ENCODE measurements at places on chromosomes 1 and 21.

DNA sequence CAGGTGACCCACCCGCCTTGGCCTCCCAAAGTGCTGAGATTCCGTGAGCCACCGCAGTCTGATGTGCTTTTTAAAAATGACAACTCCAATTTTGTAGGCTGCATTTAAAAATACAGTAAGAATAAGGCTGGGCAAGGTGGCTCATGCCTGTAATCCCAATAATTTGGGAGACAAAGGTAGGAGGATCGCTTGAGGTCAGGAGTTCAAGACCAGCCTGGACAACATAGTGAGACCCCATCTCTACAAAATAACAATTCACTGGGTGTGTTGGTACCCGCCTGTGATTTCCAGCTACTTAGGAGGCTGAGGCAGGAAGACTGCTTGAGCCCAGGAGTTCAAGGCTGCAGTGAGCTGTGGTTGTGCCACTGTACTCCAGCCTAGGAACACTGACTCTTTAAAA is 23.4 kb downstream of the SLC19A2 start:
- DNase-seq, result no peak

- no peak for DNase-seq
Measured at GRCh38 chr1:165683848-165684485, 14.4 kb downstream of the ALDH9A1 start.

GRCh38 chr1:174988539-174988938 is 11.2 kb upstream of the CACYBP start:
- DNase-seq, result no peak

DNA sequence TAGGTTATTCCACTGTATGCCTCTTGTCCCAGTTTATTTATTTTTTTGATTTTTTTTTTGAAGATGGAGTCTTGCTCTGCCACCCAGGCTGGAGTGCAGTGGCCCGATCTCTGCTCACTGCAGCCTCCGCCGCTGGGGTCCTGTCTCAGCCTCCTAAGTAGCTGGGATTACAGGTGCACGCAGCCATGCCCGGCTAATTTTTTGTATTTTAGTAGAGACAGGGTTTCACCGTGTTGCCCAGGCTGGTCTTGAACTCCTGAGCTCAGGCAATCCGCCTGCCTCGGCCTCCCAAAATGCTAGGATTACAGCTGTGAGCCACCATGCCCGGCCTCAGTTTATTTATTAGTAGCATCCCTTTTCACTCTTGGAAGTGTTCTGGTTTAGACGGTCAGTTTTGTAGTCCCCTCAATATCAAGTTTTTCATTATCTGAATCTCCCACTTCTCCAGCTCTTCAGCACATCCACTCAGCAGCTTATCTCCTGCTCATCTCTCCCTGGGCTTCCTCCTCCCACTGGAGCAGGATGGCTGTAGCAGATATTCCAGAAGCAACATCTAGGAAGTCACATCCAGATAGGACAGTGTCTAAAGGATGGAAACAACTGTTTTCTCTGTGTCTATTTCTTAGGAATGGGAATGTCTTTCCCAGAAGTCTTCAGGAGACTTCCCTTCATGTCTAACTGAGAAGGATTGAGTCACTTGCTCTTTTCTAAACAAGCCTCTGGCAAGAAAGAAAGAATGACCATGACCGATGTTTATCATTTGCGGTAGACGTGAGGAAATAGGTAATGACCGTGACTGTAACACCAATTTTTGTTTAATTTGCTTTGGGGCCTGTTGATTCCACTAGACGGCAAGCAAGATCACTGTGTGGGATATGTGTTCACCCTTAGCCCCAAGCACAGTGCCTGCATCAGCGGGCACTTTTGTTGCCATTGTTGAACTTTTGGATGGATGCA is 14.4 kb downstream of the CCDC190 start:
- no peak for DNase-seq

GRCh38 chr1:35449334-35450008 is 107.7 kb downstream of the KIAA0319L start:
- DNase-seq, result no peak

DNA sequence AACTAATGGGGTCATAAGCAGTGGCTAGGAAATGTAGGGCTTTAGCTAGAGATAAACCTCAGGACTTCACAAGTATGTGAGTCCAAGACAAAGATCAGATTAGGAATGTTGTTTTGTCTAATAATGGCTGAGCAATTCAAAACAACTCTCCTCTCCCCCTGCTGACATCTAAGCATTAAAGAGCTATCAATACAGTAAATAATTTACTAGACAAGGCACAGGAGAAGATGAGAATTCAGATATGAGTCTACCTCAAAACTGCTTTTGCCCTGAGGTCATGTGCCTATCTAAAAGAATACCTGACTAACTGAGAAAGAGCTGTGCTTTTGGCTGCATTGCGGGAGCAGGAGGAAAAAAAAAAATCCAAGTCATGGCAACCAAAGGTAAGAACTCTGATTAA is 86.8 kb downstream of the SPATA17 start:
- no peak for DNase-seq

DNA sequence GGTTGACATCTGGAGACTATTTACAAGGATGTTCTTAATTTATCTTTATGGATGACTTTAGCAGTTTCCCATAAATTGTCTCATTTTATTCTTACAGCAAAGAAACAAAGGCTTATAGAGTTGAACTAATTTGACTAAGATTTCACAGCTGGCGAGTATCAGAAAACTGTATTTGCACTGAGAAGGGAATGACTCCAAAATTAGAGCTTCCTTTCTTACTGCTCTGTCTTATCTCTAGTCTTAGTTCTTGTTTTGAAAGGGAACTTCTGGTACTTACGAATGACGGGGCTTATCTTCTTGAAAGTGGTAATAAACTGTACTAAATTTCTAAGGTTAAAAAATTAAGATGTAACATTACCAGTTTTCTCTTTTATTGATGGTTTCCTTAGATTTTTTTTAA is 13.6 kb downstream of the CNST start:
- no peak for DNase-seq

DNA sequence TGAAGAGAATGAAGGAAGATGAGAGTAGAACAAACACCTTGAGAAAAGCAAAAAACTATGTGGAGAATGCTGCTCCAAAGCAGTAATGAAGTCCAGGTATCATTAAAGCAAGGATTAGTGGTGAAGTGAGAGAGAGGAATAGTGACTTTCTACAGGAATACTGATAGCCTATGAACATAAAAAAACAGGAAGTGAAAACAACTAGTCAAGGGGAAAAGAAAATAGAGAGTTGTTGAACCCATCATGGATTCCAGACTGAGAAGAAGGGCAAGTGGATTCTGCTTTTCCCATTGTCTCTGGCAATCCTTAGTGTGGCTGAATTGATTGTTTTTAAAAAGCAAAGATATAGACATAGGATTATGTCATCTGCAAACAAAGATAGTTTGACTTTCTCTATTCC is 119.9 kb upstream of the LHX8 start:
- DNase-seq, result no peak

- no peak for DNase-seq
Measured at GRCh38 chr1:20477348-20478056, 8.5 kb downstream of the CAMK2N1 start.

DNA sequence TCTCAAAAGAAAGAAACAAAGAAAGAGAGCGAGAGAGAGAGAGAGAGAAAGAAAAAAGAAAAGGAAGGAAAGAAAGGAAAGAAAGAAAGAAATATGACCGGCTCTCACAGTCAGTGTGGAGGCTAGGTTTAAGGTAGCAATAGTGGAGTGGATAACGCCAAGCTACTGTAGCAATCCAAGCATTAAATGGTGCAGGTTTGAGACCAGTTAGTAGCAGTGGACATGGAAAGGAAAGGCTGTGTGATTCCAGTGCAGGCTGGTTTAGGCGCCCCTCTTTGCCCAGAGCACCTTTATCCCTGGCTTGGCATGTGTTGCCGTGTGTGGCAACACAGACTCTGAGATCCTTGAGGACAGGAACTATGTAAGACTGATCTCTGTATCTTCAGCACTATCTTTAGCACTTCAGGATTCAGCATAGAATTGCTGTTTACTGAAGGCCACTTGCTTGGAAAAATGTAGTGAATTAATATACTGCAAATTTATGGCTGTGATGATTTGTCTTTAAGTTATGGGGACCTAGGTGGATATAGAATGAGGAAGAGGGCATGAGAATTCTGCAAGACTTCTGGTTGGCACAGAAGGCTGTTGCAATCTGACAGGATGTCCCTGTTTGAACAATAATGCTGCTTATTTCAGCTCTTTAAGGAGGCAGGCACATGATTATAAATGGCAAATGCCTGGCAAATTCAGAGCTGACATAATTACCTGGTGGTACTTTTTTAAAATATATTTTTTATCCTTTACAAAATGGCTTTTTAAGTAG is 10.8 kb upstream of the OSBPL9 start:
- no peak for DNase-seq

DNA sequence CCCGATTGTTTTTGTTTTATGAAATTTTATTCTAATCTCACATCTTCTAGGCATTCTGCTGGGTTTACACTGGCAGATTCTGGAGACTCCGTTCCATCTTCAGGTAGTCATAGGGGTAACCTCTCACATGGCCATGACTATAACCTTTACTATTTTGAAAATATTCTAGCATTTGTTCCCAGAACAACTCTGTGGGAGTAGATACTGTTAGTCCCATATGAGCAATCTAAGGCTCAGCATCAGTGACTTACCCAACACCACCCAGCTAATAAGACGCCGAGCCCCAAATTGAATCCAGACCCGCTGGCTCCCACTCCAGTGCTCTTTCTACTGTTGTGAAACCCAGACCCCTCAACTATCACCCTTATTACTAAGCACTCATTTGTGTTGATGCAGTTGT is 9.8 kb downstream of the ADAMTS4 start:
- no peak for DNase-seq

DNA sequence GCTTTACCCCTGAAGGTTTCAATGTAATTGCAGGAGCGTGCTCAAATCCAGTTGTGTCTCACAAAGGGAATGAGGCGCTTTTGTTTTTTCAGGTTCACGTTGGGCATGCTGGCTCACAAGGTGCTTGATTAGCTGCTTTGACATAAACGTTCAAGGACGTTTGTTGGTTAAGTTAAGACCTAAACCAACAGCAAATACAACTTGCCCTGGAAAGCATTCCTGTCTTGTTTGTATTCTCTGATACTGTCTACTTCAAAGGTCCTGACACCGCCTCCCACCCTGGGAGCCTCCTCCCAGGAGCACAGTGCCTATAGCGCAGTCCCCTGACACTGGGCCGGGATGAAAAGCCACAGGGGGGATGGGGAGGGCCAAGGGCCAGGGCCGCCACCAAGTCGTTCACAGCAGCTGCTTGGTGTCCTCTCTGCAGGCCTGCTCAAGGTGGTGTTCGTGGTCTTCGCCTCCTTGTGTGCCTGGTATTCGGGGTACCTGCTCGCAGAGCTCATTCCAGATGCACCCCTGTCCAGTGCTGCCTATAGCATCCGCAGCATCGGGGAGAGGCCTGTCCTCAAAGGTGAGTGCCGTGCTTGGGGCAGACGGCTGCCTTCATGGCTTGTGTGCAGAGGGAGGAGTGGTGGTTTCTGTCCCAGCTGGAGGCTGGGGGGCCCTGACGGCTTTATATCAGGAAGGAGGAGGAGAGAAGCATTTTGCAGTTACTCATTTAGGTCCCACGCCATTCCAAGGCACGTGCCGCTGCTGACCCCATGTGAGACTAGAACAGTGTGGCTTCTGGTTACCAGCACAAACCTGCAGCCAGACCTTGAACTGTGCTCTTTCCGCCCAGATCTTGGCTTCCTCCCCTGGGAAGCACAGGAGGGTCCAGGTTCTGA is 6.1 kb downstream of the FAM3B start:
- no peak for DNase-seq

DNA sequence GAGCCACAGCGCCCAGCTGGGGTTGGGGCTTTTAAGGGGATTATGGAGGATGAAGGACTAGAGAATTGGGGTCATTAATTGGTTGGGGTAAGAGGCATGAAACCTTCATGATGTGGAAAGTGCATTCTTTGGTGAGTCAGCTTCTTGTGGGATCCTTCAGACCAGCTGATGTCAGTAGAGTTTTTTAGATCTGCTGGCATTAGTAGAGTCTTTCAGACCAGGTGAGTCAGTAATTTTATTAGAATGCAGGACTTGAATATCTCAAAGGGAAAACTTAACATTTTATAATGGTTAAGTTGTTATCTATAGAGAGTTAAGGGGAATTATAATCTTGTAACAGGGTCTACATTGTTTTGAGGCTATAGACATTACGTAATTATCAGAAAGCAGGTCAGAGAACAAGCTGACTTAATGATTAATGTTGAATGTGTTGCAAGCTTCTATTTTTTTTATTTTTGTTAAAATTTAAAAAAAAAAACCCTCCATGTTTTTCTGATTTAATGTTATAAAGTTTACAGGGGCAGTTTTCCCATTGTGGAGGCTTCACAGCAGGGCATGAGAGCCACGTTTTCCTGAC is 160.9 kb upstream of the FMN2 start:
- DNase-seq, result no peak

DNA sequence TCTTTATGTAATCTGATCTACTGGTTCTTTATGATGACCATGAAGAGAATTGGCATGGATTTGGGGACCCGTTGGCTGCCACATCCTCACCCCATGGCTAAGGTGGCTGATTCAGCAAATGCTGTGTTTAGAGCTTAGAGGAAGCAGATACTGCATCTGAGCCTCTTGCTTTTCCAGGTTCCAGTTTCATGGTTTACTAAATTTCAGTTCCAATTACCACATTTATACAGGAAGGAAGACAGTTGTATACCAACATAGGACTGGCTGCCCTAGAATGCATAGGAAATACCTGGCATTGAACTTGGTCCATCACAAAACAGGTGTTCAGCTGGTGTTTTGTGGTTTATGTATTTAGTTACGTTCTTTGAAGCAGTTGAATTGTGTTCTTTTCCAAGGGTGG is 107.1 kb downstream of the ST3GAL3 start:
- no peak for DNase-seq

- DNase-seq, result no peak
Measured at GRCh38 chr1:215530401-215530984, 36.6 kb upstream of the KCTD3 start.

DNA sequence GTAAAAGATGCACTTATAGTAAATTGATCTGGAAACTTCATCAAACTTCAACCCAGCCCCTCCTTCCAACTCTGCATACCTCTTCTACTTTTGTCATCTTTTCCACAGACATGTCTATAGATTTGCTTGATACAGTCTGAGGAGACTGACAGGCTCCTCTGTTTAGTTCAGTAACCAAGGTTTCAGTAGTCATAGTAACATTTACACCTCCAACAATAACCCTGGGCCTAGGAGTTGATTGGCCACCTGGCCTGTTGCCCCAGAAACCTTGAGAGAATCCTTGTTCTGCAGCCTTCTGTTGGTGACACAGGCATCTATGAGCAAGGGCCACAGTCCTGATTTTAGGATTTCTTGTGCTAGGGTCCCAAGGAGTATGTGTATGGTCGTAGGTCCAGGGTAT is at the start of gene CFAP141:
Gene CFAP141 (minus strand): TSS at position 138 of the 400 bp plus-strand sequence. CDS start 26 bp downstream, at position 112.
- peak; percentile 41 for DNase-seq

All from stimulated activated naive CD8-positive, alpha-beta T cell treated with anti-CD3 and anti-CD28 coated beads, Interleukin-15, amount 100 ng/mL, for 72 hours (primary cell).